ENCODE measurements at places on chromosomes 4 and X.
A peak's percentile ranks its signal among the peaks of the same experiment; 100 is the strongest.

GRCh38 chr4:23084559-23085248, 392.0 kb downstream of the GBA3 start:
- no peak for DNase-seq

DNA sequence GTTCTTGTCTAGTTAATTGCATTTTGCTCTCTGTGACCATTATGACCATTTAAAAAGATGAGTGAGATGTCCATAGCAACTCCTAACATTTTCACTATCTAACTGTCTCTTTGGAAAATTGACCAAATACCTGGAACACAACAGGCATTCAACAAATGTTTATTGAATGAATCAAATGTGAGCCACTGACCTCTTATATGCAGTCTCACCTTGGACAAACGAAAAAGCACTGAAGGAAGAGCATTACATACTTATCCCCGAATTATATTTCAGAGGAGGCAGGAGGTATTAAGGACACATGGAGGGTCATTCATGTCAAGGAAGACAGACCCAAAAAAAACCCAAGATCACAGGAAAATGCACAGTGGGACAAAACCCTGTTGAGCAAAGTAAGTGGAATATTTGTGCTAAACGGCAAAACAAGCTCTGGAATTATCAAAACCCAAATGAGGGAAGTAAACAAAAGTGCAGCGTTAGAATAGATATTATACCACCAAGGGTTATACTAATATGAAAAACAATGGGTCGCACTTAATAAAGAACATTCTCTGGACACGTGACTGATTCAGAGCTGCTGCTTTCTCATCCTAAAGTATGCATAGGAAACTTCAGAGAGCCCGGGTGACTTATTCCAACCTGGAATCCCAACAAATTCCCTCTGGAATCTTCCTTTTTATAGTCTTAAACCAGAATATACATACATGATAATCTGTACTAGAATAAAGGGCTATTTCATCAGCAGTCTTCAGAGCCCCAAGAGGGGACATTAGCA, 131.9 kb downstream of the AMELX start:
- DNase-seq = no peak

DNA sequence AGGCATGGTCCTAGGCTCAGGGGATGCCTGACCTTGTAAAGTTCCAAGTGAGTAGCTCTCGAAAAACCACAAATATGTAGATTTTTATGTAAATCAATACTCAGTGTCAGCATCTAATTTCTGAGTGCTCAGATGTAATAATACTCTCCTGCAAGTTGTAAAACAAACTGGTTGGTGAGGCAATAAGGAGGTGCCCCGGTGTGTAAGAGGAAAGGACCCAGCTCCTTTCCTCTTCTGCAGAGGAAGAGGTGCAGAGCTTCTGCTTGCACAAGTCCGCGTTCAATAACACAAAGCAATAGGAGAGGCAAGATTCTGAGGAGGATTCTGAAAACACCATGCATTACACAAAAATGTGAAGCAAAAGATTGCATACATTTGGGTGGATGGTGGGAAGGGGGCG, 43.6 kb upstream of the ENPP6 start:
- DNase-seq = no peak

DNA sequence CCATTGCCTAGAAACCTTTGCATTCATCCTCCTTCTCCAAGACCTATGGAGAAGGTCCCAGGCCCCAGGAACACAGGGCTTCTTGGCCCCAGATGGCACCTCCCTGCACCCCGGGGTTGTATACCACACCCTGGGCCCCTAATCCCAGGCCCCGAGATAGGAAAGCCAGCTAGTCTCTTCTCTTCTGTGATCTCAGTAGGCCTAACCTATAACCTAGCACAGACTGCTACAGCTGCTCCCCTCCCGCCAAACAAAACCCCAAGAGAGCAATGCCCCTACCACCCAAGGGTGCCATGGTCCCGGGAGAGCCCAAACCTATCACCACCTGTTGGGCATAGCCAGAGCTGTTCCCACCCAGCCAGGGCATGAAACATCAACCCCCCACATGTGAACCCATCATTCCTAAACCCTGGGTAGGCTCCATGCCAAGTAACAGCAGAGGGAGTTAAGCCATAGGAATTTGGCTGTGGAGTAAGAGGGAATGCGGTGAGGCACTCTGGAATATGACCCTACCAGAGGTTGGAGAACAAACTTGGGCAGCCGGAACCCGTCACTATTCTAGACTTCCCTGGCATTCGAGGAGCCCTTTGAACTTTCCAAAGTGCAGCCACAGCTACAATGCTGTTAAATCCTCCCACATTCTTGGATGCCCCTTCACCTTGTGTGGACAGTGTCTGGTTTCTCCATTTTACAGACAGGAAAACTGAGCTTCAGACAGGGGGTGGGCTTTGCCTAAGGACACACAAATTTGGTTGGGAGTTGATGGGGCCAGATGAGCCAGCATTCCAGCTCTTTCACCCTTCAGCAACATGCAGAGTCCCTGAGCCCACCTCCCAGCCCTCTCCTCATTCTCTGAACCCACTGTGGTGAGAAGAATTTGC, 10.9 kb upstream of the SASH3 start:
- DNase-seq = no peak

DNA sequence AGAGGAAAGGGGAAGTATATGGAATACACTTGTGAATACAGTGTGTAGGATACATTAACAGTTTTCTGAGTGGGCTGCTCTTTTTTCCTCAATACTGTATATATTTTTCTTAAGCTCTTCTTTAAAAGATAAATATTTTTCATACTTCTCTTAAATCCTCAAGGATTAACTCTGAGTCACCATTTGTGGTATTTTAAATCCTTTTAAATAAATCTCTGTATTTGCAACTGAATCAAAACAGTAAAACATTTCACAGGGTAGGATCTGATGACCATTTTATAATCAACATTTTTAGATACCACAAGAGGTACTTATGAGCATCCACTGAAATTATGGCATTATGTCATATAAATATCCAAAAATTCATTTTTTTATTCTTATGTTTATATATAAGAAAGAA, 87.6 kb downstream of the GAB1 start:
- no peak for DNase-seq

- no peak for DNase-seq
Observed at GRCh38 chr4:76410636-76411035, 10.3 kb downstream of the CCDC158 start.

DNA sequence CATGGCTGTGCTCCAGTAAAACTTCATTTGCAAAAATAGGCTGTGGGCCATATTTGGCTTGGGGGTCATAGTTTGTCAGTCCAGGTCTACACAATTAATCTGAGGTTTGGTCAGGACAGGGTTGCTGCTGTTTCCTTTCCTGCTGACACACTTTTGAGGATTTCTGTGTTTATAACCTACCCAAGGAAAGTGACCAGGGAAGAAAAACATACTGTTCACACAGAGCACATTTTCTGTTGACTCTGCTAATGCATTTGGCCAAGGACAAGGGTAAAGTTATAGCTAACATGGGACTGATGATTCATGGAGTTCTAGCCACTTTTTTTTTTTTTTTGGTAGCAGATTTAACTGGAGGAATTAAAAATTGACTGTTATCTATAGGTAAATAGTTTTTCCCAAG, 43.9 kb upstream of the GEMIN8 start:
- no peak for DNase-seq

GRCh38 chr4:13933191-13933590, 305.7 kb upstream of the BOD1L1 start:
- peak; percentile 33 for DNase-seq

- DNase-seq = no peak
Observed at GRCh38 chr4:72467633-72468032, 101.4 kb downstream of the ADAMTS3 start.

DNA sequence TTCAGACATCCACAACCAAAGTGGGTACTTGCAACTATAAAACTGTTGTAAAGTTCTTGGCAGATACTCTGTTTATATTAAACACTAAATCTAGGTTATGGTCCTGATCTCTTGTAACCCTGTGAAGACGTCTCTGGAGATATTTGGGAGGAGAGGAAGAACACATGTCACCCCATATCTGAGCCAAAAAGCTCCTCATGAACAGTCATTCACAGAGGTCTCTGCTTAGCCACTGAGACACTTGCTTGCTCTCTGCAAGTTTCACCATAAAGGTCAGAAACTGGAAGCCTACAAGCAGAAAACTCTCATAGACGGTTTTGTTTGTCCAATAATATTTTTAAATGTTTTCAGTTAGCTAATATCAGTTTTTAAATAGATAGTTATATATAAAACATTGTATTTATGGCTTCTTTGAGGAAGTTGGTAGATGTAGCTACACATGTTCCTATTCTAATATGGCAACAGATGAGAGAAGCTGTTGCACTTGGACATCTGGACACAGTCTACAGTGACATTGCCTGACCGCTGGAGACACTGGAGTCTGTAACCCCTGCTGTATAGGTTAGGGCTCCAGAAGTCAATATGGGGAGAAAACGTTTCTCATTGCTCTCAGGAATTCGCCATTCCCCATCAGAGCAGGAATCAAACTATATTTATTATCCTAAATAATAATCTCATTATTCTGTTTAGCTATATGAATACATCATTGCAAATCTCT, 73.6 kb downstream of the C4orf46 start:
- DNase-seq = no peak

DNA sequence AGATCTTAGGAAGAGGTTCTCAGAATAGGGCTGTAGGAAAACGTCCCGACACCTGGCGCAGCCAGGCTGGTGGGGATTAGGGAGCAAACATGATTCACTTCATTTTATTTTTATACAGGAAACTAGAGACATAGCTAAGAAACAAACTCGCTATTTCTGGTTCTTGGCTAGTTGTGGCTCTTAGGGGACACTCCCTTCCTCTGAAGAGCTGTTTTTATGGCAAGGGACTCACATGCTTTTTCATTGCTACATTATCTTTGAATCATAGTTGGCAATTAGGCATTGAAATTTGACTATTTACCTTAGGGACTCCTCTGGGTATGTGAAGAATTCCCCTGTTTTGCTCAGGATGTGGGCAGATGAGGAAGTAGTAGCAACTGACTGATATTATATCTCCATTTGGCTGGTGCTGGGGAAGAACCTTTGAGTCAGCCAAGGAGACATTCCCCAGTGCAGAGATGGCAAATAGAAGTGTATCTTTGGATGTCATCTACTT, 174.5 kb downstream of the SMIM20 start:
- peak; percentile 18 for DNase-seq

- DNase-seq = no peak
Observed at GRCh38 chr4:119540249-119540648, 88.4 kb downstream of the PDE5A start.

DNA sequence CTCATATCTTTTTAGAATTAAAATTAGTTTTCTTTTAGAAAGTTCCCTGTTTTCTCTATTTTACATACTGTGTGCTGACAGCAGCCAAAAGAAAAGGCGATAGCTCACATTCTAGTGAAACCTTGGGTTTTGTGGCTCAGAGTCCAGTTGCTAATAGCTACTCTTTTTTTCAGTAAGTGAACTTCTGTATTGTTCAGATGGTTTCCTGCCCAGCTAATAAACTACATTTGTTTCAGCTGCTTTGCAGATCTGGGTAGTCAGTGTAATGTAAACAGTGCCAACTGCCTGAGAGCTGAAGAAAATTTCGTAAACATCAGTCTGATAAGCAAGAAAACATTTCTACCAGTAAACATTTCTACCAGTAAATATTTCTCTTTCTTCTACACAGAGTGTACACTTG, 370.2 kb downstream of the GRIA2 start:
- no peak for DNase-seq

DNA sequence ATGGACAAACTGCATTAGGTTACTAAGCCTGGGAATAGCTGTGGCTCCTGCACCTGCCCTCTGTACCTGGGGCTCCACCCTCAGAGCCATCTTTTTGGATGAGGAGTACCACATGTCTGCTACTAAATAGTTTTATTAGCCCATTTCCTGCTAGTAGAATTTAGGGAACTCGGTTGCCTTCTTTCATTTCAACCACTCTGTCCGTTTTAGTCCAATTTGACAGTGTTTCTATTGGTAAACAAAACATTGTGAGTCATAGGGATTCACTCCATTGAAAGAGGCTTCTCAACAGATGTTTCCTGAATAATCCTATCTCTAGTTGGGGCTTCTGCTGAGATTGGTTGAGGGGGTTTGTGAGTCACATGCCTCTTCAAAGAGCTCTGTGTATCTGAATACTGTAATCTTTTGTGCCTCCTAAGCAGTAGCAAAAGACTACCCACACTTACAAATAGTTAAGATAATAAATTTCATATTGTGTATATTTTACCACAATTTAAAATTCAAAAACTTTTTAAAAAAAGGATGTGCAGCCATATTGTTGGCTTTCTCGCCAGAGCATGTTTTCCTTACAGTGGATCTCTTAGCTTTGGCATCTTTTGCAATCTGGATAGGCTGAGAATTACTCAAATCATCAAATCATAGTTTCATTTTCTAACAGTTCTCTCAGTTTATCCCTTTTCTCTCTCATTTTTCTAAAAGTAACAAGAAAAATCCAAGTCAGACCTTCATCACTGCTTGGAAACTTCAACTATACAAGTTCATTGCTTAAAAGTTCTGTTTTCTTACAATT, 9.9 kb downstream of the FAM200B start:
- DNase-seq = no peak

GRCh38 chr4:2141022-2141761, 82.1 kb downstream of the NAT8L start:
- no peak for DNase-seq

DNA sequence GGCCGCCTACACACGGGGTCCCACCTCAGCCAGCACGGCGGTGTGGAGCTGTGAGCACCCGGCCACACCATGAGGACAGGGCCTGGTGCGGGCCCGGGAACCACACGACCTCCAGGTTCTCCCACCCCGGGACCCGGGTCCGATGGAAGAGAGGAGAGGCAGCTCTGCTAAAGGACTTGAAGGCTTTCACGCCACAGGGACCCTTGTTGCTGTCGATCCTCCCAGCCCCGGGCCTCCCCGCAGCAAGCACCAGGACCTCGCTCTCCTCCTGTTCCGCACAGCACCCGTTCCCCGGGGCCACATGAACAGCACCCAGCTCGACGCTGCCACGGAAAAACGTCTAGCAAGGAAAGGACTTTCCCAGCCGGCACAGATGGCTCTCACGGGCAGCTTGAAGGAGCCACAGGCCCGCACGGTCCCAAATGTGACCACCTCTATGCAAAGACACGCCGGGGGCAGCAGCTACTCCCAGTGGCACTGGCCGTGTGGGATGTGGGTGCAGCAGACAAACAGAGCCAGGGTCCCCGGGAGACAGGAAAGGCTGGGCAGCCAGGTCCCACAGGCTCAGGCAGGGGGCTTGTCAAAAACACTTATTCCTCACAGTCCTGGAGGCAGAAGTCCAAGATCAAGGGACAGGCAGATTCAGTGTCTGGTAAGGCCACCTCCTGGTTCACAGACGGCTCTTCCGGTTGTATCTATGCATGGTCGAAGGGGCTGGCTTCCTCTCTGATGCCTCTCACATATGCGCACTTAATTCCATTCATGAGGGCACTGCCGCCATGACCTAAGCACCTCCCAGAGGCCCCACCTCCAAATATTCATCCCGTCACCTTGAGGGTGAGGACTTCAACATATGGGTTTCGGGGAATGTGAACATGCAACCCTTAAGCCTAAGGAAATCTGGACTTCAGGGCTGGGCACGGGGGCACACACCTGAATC, 24.7 kb downstream of the FAM53A start:
- DNase-seq = no peak

GRCh38 chr4:145230726-145231125, 50.3 kb upstream of the OTUD4 start:
- no peak for DNase-seq
